ENCODE measurements at places on chromosomes 3 and 15.
A peak's percentile ranks its signal among the peaks of the same experiment; 100 is the strongest.

GRCh38 chr15:50250760-50251394 lies 14.6 kb downstream of the HDC start:
- no peak for DNase-seq

- peak; percentile 69 for DNase-seq
These were observed 272.6 kb downstream of the PDCD6IP start for GRCh38 chr3:34070831-34071585.

DNA sequence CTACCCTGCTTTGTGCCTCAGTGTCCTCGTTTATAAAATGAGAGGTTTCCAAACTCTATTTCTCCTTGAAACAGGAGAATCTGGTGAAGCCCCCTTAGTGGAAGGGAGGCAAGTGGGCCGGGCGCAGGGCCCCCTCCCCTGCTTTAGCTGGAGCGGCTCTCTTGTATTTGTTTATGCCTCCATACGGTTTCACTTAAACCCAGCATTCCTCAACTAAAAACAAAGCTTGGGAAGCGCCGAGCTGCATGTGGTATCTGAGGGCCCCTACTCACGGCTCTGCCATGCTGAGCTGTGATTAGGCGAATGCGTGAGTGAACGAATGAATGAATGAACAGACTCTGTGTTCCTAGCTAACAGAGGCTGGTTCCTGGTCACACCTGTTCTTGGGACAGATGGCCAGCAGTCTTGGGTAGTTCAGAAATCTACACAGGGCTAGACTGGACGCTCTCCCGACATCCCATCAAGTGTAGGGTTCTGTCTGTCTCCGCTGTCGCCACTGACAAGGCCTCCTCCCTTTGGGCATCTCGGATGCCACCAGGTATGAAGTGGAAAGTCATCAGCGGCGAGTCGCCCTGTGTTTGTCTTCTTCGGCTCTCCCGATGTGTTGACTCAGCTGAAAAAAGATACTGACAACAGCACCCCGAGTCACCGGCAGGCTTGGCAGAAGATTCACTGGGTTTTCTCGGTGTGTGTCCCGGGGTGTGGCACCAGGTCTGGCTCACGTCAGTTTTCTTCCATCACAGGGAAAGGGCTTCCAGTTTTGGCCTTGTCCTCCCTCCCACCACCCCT lies 42.4 kb upstream of the VPS8 start:
- DNase-seq: no peak

- no peak for DNase-seq
These were observed 144.9 kb downstream of the FNDC3B start for GRCh38 chr3:172184106-172184822.

All from activated CD4-positive, alpha-beta T cell treated with anti-CD3 and anti-CD28 coated beads, Interleukin-10, Interleukin-2, amounts not matched to agents 100 ng/mL and 50 ng/mL, durations not matched to agents 16 hours and 8 hours (primary cell).